ENCODE measurements at places on chromosomes 6 and 20.

DNA sequence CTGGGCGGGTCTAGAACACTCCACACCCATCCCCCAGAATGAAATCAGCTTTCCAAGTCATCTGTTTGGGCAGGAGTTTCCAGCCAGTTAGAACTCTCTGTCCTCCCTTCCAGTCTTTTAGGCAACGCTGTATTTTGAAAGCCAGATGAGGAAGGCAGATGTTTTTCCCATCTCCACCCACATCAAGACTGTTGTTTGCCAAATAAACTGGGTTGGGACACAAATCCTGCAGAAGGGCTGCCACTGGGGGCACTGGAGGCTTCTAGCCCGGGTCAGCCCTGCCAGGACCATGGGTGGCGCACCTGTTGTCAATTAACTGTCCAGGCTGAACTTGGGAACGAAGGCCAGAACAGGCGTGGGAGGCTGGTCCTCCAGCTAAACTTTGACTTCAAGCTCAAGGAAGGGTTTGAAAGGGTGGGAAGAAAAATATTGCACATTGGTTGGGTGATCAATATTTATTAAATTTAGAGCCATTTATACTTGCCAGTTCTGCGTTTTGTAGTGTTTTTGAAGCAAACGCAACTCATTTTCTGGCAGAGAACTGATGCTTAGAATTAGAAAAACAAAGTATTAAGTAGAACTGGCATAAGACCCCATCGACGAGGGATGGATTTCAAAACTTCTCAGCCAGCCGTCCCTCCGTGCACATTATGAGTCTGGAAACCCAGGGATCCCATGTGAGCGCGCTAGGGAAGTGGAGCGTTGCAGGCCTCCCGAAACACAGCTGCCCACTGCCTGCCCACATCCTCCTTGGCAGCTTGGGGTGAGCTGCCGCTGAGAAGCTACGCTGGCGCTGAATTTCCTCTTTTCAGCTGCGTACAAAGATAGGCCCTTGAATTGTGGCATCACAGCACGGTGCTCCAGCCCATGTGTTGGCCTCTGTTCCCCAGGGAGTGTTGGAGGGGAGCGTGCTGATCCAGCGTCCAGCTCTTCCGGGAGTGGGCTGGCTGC is 297.4 kb downstream of the QKI start:
- peak; percentile 99 for DNase-seq

DNA sequence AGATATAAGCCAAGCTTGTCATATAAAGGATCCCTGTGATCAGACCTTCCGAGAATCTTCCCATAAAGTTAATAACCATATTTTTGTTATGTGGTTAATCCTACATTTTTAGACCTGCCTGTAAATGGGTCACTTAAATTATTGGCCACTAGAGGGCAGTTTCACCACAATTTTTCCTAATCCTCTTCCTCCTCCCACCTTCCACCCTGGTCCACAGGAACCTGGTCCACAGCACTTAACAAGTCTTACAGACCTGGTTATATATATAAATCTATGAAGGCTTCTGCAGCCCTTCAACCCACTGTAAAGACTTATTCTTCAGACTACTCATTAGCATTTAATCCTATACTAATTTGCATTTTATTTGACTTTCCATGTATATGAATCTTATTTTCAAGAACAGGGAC is 28.3 kb downstream of the MRS2 start:
- peak; percentile 53 for DNase-seq

- DNase-seq, result peak; percentile 52
Measured at GRCh38 chr6:42224222-42225028, 6.8 kb upstream of the MRPS10 start.

- peak; percentile 29 for DNase-seq
Measured at GRCh38 chr6:17600527-17601385, 654 bp downstream of the FAM8A1 start.

DNA sequence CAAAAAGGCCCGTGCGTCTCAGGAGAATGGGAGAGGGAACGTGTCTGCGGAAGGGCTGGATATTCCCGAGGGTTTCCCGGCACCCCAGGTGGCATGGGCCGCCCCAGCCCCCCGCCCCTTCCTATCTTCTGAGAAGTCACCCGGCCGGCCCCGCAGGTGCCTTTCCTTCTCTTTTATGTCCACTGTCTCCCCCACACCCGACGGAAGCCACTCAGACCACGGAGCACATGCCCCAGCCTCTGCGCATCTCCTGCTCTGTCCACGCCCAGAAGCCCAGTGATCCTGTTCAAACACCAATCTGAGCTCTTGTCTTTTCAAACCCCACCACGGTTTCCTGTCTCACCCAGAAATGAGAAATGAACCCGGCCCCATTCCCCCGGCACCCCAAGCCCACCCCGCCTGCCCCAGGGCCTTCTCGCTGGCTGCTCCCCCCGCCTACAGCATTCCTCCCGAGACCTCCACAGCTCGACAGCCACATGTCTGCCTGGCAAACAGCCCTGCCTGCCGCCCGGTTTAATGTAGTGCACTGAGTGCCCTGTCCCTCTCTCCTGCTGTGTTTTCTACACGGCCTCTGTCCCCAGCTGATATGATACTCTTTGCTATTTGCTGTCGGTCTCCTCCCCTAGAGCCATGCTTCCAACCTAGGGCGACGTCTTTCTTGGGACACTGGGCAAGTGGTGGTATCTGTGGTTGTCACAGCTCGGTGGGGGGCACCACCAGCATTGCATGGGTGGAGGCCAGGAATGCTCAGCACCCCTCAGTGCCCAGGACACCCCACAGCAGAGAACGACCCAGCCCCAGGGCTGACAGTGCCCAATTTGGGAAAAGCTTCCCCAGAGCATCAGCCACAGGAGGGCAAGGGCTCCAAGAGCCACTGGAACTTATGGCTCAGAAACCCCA is 182.7 kb downstream of the TAF4 start:
- DNase-seq, result no peak

- DNase-seq, result no peak
Measured at GRCh38 chr6:79084693-79085092, 6.6 kb upstream of the PHIP start.

- peak; percentile 77 for DNase-seq
Measured at GRCh38 chr20:49668181-49668877, 45.3 kb downstream of the B4GALT5 start.

GRCh38 chr6:43712579-43712978 is 25.0 kb upstream of the MRPS18A start:
- DNase-seq, result no peak

DNA sequence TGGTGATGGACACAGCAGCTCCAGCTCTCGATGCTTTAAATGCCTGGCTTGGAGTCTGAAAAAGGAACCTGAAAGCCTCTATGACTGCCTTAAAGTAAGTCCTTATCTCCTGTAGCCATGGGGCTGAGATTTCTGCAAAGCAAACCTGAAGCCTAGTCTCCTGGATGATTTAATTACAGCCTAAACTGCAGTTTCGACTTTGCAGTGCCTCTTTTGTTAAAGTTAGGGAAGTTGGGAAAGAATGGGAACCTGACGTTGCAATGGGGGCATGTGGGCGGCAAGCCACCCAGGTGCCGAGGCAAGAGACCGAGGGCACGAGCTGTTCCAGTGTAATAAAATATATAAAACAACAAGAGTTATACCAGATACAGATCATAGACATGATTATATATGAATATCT is 11.7 kb upstream of the TCFL5 start:
- peak; percentile 45 for DNase-seq

DNA sequence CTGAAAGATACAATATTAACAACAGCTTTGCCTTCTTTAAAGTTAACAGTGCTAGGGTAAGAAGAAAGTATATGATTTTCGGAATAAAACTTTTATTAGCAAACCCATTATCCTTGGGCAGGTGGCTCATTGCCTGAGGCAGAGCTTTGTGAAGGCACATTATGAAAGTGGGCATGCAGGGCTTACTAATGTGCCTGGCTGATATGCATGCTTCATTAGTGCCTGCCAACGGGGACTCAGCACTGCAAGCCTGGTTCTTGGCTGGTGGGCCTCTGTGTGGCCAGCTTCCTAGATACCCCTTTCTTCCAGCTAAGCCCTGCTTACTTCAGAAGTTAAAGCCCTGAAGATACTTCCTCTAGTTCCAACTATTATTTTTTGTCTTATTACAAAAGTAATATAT is 481.6 kb downstream of the ADGRB3 start:
- no peak for DNase-seq

GRCh38 chr6:115914098-115914497 is 146.6 kb downstream of the FRK start:
- no peak for DNase-seq

GRCh38 chr20:25470045-25470444 is 62.6 kb downstream of the GINS1 start:
- DNase-seq, result peak; percentile 19

DNA sequence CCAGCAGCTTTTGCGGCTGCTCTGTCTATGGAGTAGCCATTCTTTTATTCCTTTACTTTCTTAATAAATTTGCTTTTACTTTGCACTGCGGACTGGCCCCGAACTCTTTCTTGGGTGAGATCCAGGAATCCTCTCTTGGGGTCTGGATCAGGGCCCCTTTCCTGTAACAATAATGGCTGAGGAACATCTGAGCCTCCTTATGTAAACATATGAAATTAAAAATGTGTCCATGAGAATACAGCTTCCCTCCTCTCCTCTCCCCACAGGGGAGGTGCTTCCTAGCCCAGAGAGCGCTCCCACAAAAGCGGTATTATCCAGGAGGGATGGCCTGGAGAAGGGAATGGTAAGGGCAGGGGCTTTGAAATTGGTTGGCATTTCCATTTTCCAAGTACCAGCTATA is 81.1 kb downstream of the PSMG4 start:
- DNase-seq, result no peak

All from inflammatory macrophage (primary cell).